ENCODE measurements at places on chromosomes 4 and X. TPM values are rescaled to one million over a fixed set of nuclear protein-coding genes. Genes with fewer than 3 reads are reported as not detected.

Gene NDP
- not detected for total RNA-seq

Gene UTP14A
- 11.2 TPM for total RNA-seq

Gene KIF4A
- total RNA-seq, result 1.8 TPM

Gene ARHGEF6
- total RNA-seq, result 8.8 TPM

Gene SERTM2
- total RNA-seq, result 0.20 TPM

Gene FAM47E
- total RNA-seq, result 0.62 TPM

Gene MAGEB6B
- total RNA-seq, result not detected

Gene SPACA5
- total RNA-seq, result not detected

Gene NBDY
- 14.8 TPM for total RNA-seq

Gene TENT5D
- total RNA-seq, result not detected

Gene PAGE2B
- total RNA-seq, result not detected

Gene HSFX4
- not detected for total RNA-seq

Gene AWAT2
- 10.4 TPM for total RNA-seq

Gene GUCY1B1
- 6.1 TPM for total RNA-seq

All from lower leg skin (tissue), 4 donors.